CMK (cell line): ENCODE measurements at places on chromosomes 11 and 22.

GRCh38 chr11:128194216-128194615 lies 393.1 kb downstream of the ETS1 start:
- DNase-seq: no peak

- DNase-seq: no peak
Measured at GRCh38 chr22:42994917-42995562, 19.9 kb downstream of the PACSIN2 start.

GRCh38 chr11:86670911-86671310 lies 1.5 kb downstream of the ME3 start:
- no peak for DNase-seq

GRCh38 chr11:134460881-134461280 lies 48.8 kb upstream of the B3GAT1 start:
- no peak for DNase-seq

DNA sequence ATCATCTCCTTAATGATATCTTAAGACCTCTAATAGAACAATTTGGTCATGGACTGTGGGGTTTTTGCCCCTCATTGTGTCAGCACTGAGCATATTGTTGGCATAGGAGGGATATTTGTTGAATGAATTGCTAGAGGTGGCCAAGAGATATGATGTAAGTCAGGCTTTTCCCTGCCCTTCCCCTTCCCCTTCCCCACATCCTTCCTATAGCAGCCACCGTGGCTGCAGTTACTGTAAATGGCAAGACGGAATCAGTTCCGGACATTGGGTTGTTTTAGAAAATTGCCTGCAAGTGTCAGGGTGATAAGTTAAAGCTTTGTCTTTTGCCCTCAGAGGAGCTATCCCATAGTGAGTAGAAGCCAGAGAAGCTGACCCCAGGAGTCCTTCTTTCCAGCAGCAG lies 23.0 kb downstream of the LIMK2 start:
- DNase-seq: peak; percentile 52

GRCh38 chr11:122821169-122821568 lies 17.1 kb upstream of the CRTAM start:
- no peak for DNase-seq

- DNase-seq: no peak
Measured at GRCh38 chr22:41909310-41910049, 5.4 kb downstream of the SHISA8 start.
